Fibroblast of skin of right quadriceps (primary cell): ENCODE measurements at places on chromosomes 4 and X.

DNA sequence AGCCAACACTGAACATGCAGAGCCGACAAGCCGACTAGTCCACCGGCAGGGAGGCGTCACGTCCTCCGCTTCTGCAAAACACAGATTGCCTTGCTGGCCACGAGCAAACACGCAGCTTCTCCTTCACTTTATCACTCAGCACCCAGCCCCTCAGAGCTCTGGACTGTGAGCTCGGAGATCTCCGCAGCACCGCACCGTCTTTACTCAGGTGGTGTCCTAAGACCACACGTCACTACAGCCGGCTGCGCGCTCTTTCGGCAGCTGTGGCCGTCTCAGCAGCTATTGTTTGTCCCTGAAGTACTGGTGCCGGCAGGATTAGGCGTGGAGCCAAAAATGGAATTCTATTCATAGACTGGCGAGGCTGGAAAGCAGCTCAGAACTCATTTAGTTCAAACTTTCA, 72.0 kb downstream of the FAT1 start:
- DNase-seq = no peak

- no peak for DNase-seq
These were observed 327.3 kb upstream of the ATOH1 start for GRCh38 chr4:93501244-93501643.

DNA sequence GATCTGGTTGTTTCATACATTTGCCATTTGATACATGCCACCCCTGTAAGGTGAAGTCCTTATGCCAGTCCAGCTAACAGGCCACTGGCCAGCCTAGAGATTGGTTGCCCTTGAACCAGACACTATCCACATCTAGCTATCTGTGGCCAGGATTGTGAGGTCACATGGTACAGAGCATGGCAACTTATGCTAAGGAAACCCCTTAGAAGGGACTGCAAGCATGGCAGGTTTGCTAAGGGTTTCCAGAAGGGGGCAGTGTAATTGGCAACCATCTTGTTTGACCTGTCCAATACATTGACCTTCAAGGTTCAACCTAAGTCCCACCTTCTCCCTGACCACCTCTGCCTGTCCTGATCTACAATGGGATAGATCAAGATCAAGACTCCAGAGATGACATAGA, 47.5 kb downstream of the SMC1A start:
- no peak for DNase-seq

DNA sequence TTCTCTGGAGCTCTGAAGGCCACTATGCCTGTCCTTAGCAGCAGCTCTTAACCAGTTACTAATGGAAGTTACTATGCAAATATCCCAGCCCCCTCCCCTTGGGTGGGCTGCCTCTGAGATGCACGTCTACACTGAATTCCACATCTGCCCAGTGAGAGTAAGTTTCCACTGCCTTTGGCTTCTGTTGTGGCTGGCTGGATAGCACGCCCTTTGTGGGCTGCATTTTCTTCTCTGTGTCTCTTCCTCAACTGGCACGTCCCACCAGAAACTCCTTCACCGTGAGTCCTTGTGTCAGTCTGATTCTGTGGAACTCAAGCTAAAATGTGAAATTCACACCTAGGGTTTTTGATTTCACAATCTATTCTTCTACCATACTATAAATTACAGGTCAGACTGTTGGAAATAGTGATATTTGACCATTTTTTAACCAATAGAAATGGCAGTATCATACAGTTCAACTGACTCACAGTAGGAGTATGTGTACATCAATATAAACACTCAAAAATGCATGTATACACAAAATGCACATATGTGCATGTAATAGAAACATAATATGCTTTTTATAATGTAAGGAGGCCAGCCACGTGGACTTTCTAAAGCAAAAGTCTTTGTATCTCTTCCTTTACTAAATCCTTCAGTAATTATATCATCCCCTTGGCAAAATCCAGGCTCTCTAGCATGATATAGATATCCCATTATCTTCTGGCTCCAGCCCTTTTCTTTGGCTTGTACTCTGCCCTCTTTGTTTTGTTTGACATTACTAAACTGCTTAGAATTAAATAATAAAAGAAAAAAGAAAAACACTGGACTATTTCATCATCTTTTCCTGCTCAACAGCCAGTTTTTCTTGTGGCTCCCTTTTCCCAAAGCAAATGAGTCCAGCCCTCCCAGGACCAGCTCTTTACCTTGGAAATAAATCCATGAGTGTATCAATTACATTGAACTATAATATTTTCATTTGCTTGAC, 33.2 kb upstream of the LDB2 start:
- DNase-seq = peak; percentile 13

GRCh38 chr4:138977524-138977923, 38.1 kb upstream of the NOCT start:
- DNase-seq = no peak

DNA sequence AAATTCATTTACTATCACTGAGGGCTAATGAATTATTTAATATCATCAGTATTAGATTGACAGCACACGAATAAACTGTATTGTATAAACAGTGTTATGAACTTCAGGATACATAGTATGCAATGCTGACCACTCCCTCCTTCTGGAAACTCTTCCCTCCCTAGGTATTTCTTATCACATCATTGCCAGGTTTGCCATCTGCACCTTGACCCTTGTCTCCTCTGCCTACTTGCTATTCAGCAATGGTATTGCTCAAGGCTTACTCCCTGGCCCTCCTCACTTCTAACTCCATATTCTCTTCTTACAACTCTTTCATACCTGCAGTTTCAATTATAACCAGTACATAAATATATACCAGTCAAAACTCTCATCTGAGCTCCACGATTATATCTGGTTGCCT, 38.9 kb downstream of the ATP8A1 start:
- no peak for DNase-seq

DNA sequence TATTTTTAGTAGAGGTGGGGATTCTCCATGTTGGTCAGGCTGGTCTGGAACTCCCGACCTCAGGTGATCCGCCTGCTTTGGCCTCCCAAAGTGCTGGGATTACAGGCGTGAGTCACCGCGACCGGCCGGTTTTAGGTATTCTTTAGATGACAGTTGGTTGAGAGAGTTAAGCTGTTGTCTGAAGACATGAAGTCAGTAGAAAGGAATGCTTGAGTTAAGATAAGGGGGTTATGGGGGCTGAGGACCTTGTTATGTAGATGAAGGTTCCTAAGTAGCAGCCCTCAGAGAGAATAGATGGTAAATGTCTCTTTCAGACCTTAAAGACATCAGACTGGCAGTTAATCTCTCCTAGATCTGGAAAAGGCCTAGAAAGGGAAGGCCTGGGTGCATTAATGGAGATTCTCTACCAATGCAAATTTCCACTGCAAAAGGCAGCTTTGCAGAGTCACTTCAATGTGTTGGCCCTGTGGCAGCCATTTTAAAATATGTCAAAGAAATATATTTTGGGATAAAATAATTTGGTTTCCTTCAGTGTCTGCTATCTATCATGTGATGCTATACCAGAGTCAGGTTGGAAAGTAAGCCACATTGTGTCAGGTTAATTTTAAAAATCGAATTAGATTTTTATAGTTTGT, 6.4 kb upstream of the ZNF674 start:
- peak; percentile 45 for DNase-seq

GRCh38 chr4:116724249-116724648, 361.1 kb downstream of the TRAM1L1 start:
- DNase-seq = no peak

GRCh38 chr4:179028321-179028720, 1586.1 kb upstream of the AGA start:
- no peak for DNase-seq

DNA sequence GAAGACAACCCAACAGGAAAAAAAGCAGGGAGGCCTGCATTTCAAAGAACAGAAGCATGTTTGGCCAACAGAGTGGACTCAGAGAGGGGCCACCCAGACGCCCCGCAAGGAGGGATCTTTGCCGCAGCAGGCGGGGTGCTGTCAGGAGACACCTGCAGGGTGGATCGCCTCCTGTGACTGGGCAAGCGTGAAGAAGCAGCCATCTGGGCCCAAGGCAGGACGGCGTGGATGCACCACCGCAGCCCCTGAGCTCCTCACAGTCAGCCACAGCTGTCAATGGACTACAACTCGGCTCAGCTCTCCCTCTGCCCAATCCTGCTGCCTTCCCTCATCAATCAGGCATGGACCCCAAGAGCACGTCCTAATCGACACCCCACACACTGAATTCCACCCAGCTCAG, 32.0 kb upstream of the MAN2B2 start:
- no peak for DNase-seq

DNA sequence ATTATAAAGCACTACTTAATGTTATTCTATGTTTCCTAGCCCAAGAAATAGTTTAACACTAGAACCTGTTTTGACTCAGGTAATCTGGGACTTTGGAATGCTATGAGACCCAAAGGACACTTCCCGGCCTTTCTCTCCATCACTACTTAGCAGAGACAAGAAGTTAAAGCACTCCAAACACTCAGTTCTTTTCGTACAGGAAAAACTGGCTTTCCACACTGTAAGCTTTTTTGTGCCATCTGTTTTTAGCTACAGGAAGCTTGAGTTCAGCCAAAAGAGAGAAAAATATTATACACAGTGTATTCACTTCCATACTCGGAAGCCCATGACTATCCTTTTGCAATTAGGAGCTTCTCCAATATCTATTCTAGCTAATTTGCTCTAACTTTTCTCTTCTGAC, 7.9 kb upstream of the FGF13 start:
- DNase-seq = no peak

- DNase-seq = no peak
These were observed 188.6 kb downstream of the TSPAN5 start for GRCh38 chr4:98469771-98470170.

- no peak for DNase-seq
These were observed 23.8 kb downstream of the NWD2 start for GRCh38 chr4:37268319-37268718.

DNA sequence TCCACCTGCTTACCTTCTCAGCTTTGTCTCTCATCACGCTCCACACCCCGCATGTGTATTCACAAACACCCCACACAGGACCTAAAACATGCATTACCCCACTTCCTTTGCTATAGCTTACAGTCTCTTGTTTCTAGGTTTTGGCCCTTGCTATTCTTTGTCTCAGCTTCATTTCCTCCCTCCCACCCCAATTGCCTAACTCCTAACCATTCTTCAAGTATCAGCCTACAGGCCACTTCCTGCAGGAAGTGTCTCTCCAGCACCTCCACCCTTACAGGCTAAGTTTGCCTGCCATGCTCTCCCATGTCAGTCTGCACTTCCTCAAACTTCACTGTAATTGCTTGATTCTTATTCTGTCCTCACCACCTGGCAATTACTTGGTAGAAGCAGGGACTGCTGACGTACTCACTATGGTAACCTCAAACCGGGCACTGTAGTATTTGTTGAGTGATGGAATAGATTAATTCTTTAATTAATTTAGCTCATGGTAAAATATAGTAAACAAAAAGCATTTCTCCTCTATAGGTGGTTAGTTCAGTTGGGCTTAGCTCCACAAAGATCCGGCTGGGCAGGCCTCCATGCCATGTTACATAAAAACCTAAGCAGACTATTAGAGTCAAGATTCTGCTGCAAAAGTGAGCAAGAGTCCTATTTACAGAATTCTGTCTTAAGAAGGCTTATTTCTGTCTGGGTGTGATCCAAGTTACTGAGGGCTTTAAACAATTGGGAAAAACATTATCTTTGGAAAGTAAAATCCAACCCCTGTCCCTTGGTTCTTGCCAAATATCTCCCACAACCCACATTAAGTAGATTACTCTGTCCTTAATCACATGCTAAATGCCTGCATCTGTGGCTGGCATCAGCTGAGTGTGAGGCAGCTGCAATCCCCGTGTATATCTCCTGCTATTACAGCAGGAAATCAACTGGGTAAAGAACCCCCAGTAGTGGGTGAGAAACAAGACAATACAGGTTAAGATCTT, 124.7 kb upstream of the CPEB2 start:
- no peak for DNase-seq

- no peak for DNase-seq
These were observed 38.5 kb downstream of the NEK1 start for GRCh38 chr4:169573889-169574288.

DNA sequence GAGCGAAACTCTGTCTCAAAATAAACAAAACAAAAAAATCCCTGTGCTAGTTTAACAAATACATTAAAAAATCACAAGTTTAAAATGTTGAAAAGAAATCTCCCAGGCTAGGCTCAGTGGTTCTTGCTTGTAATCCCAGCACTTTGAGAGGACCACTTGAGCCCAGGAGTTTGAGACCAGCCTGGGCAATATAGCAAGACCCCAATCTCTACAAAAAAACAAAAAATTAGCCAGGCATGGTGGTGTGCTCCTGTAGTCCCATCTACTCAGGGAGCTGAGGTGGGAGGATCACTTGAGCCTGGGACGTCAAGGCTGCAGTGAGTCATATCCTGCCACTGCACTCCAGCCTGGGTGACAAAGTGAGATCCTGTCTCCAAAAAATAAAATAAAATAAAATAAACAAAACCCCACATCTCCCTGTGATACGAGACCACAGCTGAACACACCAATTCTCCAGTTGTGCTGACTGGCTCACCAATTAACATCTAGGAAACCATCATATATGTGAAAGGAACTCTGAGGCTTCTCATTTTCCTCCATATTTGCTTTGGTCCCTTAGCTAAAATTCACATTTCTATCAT, 7.3 kb downstream of the RPS4X start:
- peak; percentile 69 for DNase-seq

- peak; percentile 18 for DNase-seq
These were observed 126.1 kb downstream of the INPP4B start for GRCh38 chr4:142719854-142720541.

- DNase-seq = no peak
These were observed 152.7 kb downstream of the RELL1 start for GRCh38 chr4:37533286-37534033.
